ENCODE measurements at places on chromosomes 6 and 20.

- DNase-seq, result peak; percentile 45
These were observed 100.1 kb upstream of the FRMD1 start for GRCh38 chr6:168179133-168179532.

GRCh38 chr20:57435105-57435497 lies 43.9 kb downstream of the RBM38 start:
- no peak for DNase-seq

GRCh38 chr20:25073544-25073943 lies 8.4 kb downstream of the VSX1 start:
- no peak for DNase-seq

- DNase-seq, result no peak
These were observed 41.7 kb downstream of the SLC9A8 start for GRCh38 chr20:49854190-49854875.

DNA sequence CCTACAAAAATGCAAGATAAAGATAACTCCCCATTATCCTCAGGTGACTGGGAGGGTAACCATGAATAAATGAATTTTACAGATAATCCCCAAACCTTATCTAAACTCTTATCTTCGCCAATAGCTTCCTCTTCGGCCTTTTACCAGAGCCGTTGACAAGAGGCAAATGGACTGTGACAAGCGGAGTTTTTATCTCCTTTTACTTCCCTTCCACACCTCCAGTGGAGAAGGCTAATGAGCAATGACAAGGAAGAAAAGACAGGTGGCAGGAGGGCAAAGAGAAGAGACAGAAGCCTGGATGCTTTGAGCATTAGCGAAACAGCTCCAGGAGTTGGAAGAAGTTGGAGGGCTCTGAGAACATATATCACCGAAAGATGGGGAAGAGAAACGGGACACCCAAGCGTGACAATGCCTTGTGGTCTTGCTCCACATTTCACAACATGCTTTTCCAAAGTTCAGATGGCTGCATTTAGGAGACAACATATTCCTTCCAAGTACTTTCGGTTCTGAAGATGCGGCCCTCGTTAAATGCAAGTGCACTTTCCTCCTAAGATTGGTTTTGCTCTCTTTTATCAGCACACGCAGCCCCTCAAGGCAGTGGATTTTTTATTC lies 69.2 kb downstream of the PRDM1 start:
- peak; percentile 2 for DNase-seq

- DNase-seq, result peak; percentile 80
These were observed 42.4 kb downstream of the DHX35 start for GRCh38 chr20:39004508-39004907.

DNA sequence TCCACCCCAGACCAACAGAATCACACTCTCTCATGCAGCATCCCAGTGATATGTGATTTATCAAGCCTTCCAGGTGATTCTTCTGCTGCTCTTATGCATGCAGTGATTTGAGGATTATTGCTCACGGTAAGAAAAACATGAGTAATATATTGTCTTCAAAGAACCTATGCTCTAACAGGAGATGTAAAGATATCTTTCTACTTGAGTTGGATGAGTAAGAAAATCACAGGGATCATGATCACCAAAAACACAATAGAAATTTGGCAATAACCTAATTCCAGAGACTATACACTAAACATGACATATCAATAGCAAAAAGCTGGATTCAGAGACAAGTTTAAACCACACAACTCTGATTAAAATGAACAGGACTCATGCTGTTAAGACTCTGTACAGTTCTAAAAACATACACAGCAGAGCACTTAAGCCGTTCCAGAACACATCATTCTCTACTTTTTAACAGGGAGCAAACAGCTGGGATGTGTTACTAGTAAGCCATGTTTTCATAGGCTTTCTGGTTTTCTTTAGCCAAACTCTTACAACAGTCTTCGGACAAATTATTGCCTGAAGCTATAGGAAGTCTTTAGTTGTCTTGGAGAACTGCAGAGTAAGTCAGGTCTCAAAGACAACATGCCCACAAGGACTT lies 568.6 kb downstream of the HAO1 start:
- no peak for DNase-seq

- DNase-seq, result peak; percentile 94
These were observed at the start of gene DEF6 for GRCh38 chr6:35297601-35298481. Gene DEF6 (plus strand): TSS chr6:35297818. CDS start chr6:35297857, 39 bp downstream.

DNA sequence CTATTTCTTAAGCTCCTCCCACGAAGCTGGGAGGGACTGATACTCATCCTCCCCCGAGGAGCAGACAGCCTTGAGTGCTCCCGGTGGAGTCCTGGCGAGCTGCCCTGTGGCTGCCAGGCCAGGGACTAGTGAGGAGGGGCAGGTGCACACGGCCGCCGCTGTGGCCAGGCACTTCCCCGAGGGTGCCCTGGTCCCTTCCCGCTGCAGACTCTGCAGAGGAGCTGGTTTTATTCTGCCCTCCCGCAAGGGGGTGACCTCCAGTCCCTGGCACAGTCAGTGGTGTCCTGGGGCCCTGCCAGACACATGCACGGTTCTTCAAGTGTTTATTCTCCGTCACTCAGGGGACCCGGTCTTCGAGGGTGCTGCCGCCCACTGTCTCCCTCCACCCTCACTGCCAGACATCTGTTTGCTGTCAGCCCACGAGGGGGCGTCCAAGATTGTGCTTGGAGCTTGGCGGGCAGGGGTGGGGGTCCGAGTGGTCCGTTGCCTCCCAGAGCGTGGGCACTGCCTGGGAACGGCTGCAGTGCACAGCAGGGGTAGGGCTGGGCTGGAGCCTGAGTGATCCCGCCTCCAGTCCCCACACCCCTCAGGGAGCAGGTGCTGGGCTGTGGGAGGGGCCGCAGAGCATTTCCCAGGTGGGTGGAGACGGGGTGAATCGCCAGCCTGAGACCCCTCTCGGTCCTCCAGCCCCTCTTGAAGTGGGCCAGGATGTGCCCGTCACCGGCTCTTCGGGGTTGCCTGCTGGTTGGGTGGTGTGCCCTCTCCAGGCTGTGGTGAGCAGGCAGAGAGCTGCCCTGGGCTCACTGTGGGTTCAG lies 3.1 kb upstream of the CABLES2 start:
- peak; percentile 25 for DNase-seq

DNA sequence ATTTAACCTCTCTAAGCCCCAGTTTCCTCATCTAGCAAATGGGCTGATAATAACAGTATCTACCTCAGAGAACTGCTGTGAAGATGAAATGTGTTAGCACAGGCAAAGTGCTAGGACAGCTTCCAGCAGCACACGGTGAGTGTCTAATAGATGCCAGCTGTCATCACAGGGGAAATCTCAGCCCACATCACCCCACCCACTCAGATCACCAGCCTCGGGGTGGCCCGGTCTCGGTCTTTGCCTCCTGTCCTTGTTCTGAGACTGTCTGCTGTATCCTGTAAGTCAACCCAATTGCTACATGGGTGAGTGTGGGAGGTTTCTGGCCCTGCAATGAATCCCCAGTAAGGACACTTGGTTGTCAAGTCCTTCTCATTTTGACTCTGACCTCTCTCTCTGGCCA lies 99.5 kb upstream of the ZNFX1 start:
- DNase-seq, result no peak

DNA sequence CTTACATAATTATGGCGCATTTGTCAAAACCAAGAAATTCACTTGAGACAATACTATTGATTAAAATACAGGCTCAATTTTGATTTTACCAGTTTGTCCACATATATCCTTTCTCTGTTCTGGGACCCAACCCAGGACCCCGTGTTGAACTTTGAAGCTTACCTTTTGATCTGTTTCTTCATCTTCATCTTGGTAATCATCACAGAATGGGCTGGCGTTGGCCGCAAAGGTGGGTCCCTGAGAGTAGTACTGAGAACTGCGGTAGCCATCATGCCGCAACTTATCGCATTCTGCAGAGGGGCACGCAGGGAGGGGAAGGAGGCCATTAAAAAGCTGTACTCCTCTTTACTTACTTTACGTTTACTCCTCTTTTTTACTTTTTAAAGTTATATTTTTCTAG lies 26.1 kb downstream of the NHSL1 start:
- DNase-seq, result no peak

GRCh38 chr6:17656644-17657043 lies 50.1 kb downstream of the NUP153 start:
- no peak for DNase-seq

DNA sequence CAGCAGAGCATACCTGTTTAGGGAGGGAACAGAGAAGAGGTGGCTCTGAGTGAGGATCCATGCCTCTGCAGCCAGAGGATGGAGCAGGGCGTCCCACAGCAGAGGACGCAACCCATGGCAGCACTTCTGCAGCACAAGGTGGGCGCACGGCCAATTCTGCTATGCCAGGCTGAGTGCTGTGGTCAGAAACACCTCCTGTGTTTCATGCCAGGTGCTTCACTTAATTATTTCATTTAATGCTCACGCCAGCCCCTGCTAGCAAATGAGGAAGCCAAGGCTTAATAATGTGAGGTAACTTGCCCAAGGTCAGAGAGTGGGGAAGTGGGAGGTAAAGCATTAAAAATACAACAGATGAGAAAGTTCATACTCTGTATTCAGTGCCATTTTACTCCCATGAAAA lies 68.5 kb upstream of the PTGIS start:
- no peak for DNase-seq

- peak; percentile 86 for DNase-seq
These were observed 267.1 kb upstream of the JAG1 start for GRCh38 chr20:10940941-10941340.

DNA sequence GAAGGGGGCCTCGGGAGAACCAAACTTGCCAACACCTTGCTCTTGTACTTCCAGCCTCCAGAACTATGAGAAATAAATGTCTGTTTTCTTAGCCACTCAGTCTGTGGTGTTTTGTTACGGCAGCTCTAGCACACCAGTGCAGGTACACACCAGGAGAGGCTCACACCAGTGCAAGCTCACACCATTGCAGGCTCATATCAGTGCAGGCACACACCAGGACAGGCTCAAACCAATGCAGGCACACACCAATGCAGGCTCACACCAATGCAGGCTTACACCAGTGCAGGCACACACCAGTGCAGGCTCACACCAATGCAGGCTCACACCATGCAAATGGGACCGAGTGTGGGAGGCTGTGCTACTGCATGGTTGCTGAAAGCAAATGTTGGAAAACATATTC lies 4.9 kb upstream of the CTCFL start:
- DNase-seq, result no peak

Data from MM.1S (cell line).